ENCODE measurements at places on chromosomes 6 and 20. TPM values are rescaled to one million over a fixed set of nuclear protein-coding genes. Genes with fewer than 3 reads are reported as not detected.

DNA sequence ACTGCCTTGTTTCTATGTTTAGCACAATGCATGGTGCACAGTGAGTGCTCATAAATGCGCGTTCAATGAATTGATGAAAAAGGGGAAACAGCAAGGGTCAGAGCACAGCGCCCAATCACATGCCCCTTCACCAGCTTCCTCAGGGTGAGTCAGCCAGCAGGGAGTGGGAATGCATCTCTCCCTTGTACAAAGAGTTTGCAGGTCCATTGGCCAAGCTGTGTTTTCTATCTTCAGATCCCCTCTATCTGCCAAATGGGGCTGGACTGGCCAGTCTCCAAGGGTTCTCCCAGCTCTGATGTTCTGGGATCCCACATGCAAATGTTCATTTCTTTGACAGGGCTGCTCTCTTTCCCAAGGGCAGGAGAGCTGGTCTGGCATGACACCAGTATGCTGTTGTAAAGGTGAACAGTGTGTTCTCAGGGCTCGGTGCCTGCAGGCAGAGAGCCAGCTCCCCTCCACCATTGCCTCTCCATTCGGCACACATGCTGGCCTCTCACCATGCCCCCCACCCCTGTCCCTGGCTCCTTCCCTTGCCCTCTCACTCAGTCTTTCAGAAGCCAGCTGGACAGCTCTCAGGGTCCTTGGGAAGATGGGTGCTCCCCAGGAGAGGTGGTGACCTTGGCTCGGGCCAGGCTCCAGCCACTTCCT lies 25.0 kb downstream of the ANGPT4 start:
- no peak for DNase-seq
- H3K36me3 ChIP-seq = no peaks in the 10 kb centered on the region
- H3K27ac ChIP-seq = no peak overlapping the region
- H3K27me3 ChIP-seq = no peaks in the 10 kb centered on the region
- H3K4me3 ChIP-seq = no peak overlapping the region

GRCh38 chr6:149480502-149481280 lies 4.1 kb downstream of the ZC3H12D start:
- H3K4me3 ChIP-seq = no peak overlapping the region
- no peaks in the 10 kb centered on the region for H3K27me3 ChIP-seq
- no peak for DNase-seq
- H3K27ac ChIP-seq = peak overlapping the region; percentile 83
- no peaks in the 10 kb centered on the region for H3K4me1 ChIP-seq

- H3K27me3 ChIP-seq = no peaks in the 10 kb centered on the region
- no peak overlapping the region for H3K4me3 ChIP-seq
- no peaks in the 10 kb centered on the region for H3K4me1 ChIP-seq
- H3K36me3 ChIP-seq = no peaks in the 10 kb centered on the region
Observed at GRCh38 chr20:46875059-46875458, 19.6 kb upstream of the EYA2 start.

- no peaks in the 10 kb centered on the region for H3K27me3 ChIP-seq
- DNase-seq = no peak
- no peaks in the 10 kb centered on the region for H3K36me3 ChIP-seq
- no peak overlapping the region for H3K27ac ChIP-seq
Observed at GRCh38 chr20:13723011-13723410, 61.7 kb downstream of the ESF1 start.

- no peaks in the 10 kb centered on the region for H3K27me3 ChIP-seq
- DNase-seq = no peak
- no peak overlapping the region for H3K4me3 ChIP-seq
- no peak overlapping the region for H3K27ac ChIP-seq
- no peaks in the 10 kb centered on the region for H3K36me3 ChIP-seq
- H3K4me1 ChIP-seq = no peaks in the 10 kb centered on the region
Observed at GRCh38 chr6:14107711-14108494, 9.7 kb upstream of the CD83 start.

DNA sequence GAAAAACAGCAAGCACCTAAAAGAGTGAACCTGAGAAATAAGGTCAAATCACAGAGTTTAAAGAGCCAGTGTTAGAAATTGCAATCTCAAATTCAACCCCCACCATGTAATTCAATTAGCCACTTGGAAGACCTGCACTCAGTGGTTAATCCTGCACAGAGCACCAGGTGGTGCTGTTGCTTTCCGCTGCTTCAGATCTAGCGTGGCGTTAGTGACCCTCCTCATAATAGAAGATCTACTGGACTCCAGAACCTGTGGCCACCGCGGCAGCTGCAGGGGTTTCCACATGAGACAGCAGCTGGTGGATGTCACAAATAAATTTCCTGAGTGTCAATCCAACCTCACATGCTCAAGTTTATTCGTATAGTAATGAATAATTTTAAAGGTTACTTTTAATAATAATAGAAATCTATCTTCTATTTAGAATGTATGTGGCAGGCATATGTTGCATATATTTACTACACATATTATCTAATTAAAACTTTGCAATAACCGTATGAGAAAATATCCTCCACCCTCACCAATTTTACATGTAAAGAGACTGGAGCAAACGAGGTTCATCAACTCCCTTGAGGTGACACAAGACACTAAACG lies 84.4 kb downstream of the SYNE1 start:
- H3K27me3 ChIP-seq = no peaks in the 10 kb centered on the region
- H3K4me1 ChIP-seq = no peaks in the 10 kb centered on the region
- DNase-seq = peak; percentile 52
- no peak overlapping the region for H3K4me3 ChIP-seq
- H3K36me3 ChIP-seq = no peaks in the 10 kb centered on the region

Gene SSTR4
- not detected for total RNA-seq

Gene CFB
- 1,987 TPM for total RNA-seq

Gene BPIFB1
- not detected for total RNA-seq

Gene APCDD1L
- total RNA-seq = not detected

Gene FOXF2
- total RNA-seq = 0.19 TPM

Gene EFCAB8
- 0.21 TPM for total RNA-seq

All from right lobe of liver (tissue), 6 donors.